ENCODE measurements at places on chromosomes 7 and 10. TPM values are rescaled to one million over a fixed set of nuclear protein-coding genes. Genes with fewer than 3 reads are reported as not detected.
A peak's percentile ranks its signal among the peaks of the same experiment; 100 is the strongest.

DNA sequence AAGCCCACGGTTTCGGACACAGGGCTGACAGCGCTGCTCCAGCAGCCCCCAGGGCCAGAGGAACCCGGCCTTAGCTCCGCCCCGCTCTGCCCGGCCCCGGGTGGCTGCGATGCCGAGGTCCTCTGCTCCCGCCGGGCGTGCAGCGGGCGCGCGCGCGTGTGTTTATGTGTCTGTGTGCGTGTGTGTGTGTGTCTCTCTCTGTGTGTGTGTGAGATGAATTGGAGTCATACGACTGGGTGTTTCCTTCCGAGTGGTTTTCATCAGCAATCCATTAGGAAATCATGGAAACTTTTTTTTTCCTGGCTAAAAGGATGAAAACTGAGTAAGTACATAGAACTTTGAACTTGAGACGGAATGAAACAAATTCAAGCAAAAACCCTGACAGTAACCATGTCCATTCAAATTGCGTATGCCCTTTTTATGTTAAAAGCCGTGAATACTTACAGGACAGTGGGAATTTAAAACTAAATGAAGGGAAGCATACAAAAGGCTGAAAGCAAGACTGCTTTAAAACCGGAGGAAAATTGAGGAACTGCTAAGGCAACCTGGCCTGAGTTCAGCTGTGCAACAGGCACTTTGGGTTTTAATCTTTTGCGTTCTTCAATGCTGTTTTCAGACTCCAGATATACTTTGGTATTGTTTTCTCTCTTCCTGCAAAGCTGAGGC lies at the start of gene CPED1:
CPED1 (plus strand) TSS at position 121 of the 666 bp plus-strand sequence. CDS start 911 bp downstream, outside the sequence.
- H3K27ac ChIP-seq, result no peak within 1 kb of the TSS
- H3K4me3 ChIP-seq, result peak within 1 kb of the TSS; percentile 65
- DNase-seq, result peak; percentile 38
- no peaks in the 10 kb centered on the region for H3K36me3 ChIP-seq
- peaks cover 53% of the 10 kb centered on the region for H3K27me3 ChIP-seq

Gene ARMH3
- total RNA-seq, result 22.8 TPM

Gene MOGAT3
- total RNA-seq, result not detected

Gene TSPAN12
- not detected for total RNA-seq

DNA sequence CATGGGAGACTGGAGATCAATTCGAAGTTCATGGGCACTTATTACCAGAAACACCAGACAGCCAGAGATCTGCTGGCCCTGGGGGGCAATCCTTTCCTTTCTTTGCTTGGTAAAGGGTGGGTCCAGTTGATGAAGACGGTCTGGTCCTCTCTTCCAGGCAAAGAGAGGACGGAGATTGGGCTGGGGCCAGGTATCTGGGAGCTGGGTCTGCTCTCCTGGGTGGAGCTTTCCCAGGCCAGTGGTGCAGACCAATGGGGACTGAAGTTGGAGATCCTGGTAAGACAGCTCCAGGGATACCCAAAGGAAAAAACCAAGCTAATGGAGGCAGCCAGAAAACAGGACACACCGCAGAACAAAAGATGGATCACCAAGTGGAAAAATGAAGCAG lies 18.3 kb downstream of the NOD1 start:
- H3K27ac ChIP-seq, result no peak overlapping the region
- H3K4me3 ChIP-seq, result no peak overlapping the region
- peaks cover 26% of the 10 kb centered on the region for H3K36me3 ChIP-seq
- DNase-seq, result no peak
- no peaks in the 10 kb centered on the region for H3K27me3 ChIP-seq
